Stimulated activated CD8-positive, alpha-beta memory T cell treated with anti-CD3 and anti-CD28 coated beads, Interleukin-15, amount 100 ng/mL, for 24 hours (primary cell): ENCODE measurements at places on chromosomes 6 and 20.

GRCh38 chr20:11712639-11713160 is 205.0 kb upstream of the BTBD3 start:
- DNase-seq = no peak

- DNase-seq = peak; percentile 33
These were observed 77.9 kb upstream of the RALY start for GRCh38 chr20:33915726-33916331.

DNA sequence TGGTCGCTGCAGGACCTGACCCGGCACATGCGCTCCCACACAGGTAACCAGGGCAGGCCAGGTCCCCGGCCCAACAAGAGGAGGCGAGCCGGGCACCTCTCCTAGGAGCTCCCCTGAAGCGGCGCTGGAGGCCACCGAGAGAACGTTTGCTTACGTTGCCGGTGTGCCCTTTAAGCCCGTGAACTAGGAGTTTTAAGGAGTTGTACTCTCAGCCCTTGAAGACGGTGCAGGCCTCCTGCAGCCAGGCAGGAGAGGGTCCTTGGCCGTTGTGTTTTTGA is 65.9 kb downstream of the SSR1 start:
- DNase-seq = no peak

GRCh38 chr20:38418509-38419204 is 16.5 kb downstream of the SNHG17 start:
- no peak for DNase-seq
